ENCODE measurements at places on chromosomes 1 and 21. TPM values are rescaled to one million over a fixed set of nuclear protein-coding genes. Genes with fewer than 3 reads are reported as not detected.

UBASH3A gene
- not detected for total RNA-seq

ARHGAP30 gene
- total RNA-seq: 0.61 TPM

SPATA1 gene
- total RNA-seq: not detected

CSF3R gene
- total RNA-seq: 0.29 TPM

UBQLN4 gene
- 60.1 TPM for total RNA-seq

GORAB gene
- 2.2 TPM for total RNA-seq

DBT gene
- total RNA-seq: 11.3 TPM

TMEM200B gene
- 1.8 TPM for total RNA-seq

TXNIP gene
- total RNA-seq: 2,146 TPM

CLIC6 gene
- 0.55 TPM for total RNA-seq

ABCA4 gene
- not detected for total RNA-seq

CD1D gene
- 0.82 TPM for total RNA-seq

KRTAP6-3 gene
- not detected for total RNA-seq

LCE1D gene
- not detected for total RNA-seq

RGS5 gene
- total RNA-seq: 127 TPM

ST6GALNAC3 gene
- total RNA-seq: 2.4 TPM

KRTAP8-1 gene
- total RNA-seq: not detected

CYP4Z1 gene
- 0.49 TPM for total RNA-seq

TMEM82 gene
- not detected for total RNA-seq

GIPC2 gene
- total RNA-seq: 1.5 TPM

APOBEC4 gene
- not detected for total RNA-seq

CFHR4 gene
- total RNA-seq: not detected

ZBTB7B gene
- 100 TPM for total RNA-seq

SLAMF1 gene
- not detected for total RNA-seq

GBP7 gene
- total RNA-seq: not detected

FAM177B gene
- total RNA-seq: not detected

PHACTR4 gene
- total RNA-seq: 14.5 TPM

VSIG8 gene
- total RNA-seq: not detected
